ENCODE measurements at places on chromosomes 6 and 20. TPM values are rescaled to one million over a fixed set of nuclear protein-coding genes. Genes with fewer than 3 reads are reported as not detected.

Gene LGSN
- total RNA-seq: not detected

Gene RIPPLY2
- total RNA-seq: not detected

Gene MCCD1
- total RNA-seq: not detected

Gene TTK
- total RNA-seq: 22.0 TPM

Gene B3GALT4
- total RNA-seq: 3.6 TPM

Gene SMOC2
- not detected for total RNA-seq

Gene SMPDL3A
- total RNA-seq: 9.2 TPM

Gene ESR1
- total RNA-seq: 0.13 TPM

Gene GUCA1A
- total RNA-seq: not detected

Gene LRFN2
- total RNA-seq: not detected

Gene SLC22A23
- 6.5 TPM for total RNA-seq

Gene CAGE1
- total RNA-seq: under 0.01 TPM

Gene ELOVL4
- total RNA-seq: 9.0 TPM

Gene SLC25A27
- 7.9 TPM for total RNA-seq

Gene FAM162B
- total RNA-seq: 31.2 TPM

Gene TREML1
- total RNA-seq: not detected

Gene LY6G5C
- 1.4 TPM for total RNA-seq

Gene NTSR1
- not detected for total RNA-seq

Gene VSTM2L
- total RNA-seq: 6.1 TPM

Gene NKX2-2
- total RNA-seq: not detected

Gene BMP2
- total RNA-seq: 22.0 TPM

Gene TRAPPC3L
- not detected for total RNA-seq

Gene NINL
- total RNA-seq: 9.0 TPM

Gene C6orf15
- total RNA-seq: not detected

Gene SOBP
- 1.0 TPM for total RNA-seq
